ENCODE measurements at places on chromosomes 13 and 19.
A peak's percentile ranks its signal among the peaks of the same experiment; 100 is the strongest.

DNA sequence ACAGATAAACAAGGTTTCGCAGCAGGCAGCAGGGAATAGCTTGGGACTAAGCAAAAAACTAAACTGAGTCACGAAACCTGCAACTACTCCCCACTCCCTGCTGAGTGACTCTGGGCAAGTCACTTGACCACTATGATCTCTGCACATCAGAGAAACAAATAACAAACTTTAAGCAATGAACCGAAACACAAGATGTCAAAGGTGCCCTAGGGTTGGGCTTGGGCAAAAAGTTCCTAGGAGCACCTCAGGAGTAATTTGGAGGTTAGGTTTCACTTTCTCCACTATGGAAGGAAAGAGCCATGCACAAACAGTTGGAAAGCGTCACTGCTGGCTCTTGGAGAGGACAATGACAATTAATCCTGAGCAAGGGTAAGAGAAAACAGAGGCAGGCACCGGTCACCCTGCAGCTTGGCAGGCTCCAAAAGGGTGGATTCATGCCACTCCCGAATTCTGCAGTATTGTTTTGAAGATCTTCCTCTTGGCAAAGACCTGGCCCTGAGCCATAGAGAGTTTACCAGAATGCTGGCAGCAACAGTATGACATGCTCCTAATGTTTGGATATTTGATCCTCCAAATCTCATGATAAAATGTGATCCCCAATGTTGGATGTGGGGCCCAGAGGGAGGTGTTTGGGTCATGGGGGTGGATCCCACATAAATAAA is 60.3 kb downstream of the CRYL1 start:
- DNase-seq, result no peak

DNA sequence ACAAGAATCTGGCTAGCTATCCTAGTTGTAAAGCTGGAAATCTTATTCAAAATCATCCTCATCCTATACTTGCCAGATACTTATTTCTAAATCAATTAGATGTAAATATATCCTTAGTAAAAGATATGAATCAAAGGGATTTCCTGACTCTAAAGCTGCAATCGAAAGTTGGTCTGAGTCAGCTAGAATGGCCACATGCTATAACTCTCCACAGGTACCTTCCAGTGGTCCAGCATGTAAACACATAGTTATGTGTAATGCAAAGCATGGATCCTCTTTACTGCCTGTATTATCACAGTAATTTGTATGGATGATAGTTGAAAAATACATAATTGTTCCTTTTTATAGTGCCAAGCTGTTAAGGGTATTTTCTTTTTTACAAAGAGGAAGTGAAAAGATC is 27.4 kb downstream of the SLITRK6 start:
- no peak for DNase-seq

DNA sequence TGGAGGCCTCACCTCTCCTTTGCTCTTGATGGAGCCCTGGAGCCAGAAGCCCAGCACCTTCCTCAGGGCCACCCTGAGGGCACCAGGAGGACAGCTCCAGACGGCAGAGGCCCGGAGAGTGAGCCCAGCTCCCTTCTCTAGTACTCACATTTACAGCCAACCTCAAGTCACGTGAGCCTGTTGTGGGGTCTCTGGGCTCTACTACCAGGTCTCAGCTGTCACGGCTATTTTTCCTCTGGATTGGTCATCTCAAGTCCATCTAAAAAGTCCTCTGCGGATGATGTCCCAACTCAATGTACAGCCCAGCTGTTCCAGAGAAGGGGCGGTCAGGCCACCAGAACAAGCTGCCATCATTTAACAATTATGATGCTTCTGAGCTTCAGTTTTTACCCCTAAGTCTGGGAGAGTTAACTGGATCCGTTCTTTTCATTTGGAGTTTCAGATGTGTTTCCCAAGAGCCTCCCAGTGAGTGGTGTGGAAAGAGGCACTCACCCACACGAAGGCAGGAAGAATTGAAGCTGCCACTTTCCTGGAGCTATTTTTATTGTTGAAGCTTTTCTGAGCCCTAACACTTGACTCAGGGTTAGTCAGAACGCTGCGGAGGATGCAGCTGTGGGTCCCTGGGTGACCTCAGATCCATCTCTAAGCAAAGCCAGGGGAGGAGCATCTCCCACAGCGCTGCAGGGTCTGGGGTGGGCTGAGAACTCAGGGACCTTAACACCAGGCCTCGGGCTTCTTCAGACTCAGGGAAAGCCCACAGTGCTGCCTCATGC is 143.5 kb upstream of the UBL3 start:
- no peak for DNase-seq

DNA sequence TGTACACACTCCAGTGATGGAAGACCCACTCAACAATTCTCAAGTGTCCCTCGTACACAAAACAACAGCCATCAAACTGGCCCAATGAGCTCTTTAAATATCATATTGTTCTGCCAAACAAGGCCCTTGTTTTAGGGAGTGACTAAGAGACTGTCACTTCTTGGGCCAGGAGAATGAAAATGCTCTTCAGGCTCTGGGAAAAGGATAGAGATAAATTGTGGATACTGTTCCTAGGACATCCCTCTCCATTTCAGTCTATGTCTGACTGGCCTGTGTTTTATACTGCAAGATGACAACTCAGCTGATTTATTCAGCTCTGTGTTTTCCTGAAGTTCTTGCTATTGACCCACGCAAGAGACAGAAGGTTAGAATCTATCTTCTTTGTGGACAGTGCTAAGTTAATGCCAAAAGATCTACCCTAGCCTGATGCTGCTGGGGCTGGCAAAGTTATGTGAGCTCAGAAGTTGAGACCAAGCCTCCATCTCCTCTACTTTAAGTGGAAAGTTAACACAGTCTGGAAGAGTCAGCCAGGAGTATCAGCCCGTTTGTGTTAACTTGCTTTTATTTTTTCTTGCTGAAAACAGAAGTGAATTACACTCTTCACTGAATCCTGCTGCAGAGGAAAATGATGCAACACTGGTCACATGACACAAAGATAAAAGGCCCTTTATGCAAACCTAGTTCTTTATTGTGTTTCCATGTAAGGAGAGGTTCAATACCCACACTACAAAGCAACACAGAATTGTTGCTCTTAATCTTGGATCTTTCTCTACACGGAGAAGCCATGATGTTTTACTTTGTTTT is 14.6 kb downstream of the FRY start:
- no peak for DNase-seq

DNA sequence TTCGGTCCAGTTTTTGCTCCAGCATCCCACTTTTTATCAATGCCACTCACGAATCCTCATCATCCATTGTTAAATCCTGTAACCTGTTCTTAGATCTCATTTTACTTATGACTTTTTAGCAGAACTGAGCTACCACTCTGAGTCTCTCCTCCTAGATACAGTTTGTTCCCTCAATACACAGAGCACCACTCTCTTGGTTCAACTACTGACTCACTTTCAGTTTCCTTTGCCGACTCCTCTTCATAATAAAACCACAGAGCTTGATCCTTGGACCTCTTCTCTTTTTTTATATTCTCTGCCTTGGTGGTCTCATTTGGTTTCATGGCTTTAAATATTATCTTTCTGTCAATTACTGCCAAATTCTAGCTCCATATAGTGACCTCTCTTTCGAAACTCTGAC is 150.3 kb downstream of the SLITRK5 start:
- DNase-seq, result no peak

- no peak for DNase-seq
Observed at GRCh38 chr19:42985588-42985987, 40.7 kb downstream of the PSG11 start.

- DNase-seq, result no peak
Observed at GRCh38 chr19:52227196-52227940, 37.5 kb downstream of the PPP2R1A start.

DNA sequence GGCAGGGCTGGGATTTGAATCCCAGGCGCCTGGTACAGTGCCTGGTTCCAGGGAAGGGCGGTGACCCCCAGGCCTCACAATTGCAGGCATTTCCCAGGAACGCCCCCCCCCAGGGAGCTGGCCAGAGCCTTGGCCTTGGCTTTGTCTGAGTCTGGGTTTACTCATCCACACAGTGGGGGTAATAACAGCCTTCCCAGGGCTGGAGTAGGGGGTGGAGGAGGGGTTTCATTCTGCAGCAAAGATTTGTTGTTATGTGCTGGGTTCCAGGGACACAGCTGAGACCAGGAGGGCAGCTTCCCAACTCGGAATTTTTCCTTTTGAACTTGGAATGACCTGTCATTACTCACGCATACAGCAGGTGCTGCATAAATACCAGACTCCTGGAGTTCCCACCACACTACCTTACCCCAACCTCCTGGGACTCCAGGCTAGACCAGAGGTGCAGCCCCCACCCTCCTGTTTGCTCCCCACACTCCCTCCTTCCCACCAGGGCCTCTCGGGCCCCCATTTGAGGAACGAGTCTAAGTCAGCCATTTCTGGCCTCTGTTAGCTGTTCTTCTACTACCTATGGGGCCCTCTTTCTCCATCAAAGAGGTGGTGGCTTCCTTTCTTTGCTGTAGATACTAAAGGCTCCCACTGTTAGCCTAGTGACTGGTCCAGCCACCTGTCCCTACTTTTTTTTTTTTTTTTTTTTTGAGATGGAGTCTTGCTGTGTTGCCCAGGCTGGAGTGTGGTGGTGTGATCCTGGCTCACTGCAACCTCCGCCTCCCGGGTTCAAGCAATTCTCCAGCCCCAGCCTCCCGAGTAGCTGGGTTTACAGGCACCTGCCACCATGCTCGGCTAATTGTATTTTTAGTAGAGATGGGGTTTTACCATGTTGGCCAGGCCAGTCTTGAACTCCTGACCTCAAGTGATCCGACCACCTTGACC is 1.6 kb upstream of the ADAMTS10 start:
- DNase-seq, result no peak

- DNase-seq, result no peak
Observed at GRCh38 chr19:50796128-50796633, 6.0 kb downstream of the ACP4 start.

DNA sequence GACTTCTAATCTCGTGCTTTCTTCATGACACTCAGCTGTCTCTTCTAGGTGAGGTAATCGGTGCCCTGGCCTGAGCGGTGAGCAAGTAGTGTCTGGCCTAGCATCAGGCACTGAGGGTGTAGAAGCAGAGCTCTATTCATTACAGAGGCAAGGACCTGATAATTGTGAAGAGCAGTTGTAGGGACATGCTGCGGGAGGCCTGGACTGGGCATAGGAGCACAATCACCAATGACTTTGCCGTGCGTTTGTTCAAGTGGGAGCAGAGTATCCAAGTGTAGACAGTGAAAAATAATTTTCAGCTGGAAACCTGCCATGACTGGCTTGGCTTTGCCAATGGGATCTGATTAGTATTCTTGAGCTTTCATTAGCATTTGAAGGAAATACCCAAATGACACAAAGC is 32.1 kb upstream of the DCLK1 start:
- no peak for DNase-seq

DNA sequence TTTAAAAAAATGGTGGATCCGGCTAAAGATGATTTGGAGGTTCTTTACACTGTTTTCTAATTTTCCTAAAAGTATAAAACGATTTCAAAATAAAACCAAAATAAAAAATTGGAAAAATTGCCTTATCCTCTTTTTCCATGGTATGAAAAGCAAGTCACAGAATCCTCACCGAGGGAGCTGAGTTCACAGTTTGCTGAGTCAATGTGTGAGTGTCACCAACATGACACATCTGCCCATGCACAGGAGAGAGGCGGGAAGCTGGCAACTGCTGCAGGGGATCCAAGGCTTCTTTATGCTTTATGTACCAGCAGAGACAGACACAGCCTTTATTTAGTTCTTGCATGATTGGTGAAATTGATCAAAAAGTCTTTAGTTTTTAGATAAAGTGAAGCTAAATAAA is 157.8 kb downstream of the TNFSF13B start:
- DNase-seq, result no peak

DNA sequence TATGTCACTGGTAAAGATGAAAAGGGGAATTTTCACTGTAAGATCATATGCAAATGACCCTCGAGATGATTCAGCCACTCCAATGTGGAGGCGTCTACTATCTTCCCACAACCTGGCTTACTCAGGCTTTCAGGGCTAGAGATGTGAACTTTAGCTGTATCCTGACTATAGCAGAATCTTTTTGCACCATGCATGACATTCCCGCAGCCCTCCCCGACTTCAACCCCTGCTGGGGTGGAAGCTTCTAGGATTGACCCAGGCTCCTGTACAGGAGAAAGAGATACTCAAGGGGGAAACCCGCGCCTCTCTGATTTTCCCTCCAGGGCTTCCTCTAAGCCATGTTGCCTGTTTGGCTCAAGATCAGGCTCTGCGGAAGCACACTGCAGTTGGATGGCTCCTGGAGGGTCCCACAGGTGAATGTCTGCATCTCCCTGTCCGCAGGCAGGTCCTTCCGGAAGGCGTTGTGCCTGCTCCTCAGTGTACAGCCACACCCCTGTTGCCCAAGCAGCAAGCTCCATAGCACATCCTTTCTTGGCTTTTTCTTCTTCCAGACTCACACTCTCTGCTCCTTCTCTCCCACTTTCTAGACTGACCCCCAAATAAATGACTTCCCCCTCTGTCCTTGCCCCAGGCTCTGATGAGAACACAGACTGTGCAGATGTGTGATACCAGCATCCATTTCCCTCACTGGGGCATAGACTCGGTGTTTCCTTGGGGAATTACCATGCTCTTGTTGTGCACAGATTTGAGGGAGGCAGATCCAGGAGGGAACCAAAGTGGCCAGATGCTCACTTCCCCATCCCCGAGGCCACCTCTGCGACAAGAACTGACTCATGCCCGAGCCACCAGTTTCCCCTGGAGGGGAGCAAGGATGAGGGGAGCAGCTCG is 29.1 kb upstream of the POP4 start:
- DNase-seq, result no peak

DNA sequence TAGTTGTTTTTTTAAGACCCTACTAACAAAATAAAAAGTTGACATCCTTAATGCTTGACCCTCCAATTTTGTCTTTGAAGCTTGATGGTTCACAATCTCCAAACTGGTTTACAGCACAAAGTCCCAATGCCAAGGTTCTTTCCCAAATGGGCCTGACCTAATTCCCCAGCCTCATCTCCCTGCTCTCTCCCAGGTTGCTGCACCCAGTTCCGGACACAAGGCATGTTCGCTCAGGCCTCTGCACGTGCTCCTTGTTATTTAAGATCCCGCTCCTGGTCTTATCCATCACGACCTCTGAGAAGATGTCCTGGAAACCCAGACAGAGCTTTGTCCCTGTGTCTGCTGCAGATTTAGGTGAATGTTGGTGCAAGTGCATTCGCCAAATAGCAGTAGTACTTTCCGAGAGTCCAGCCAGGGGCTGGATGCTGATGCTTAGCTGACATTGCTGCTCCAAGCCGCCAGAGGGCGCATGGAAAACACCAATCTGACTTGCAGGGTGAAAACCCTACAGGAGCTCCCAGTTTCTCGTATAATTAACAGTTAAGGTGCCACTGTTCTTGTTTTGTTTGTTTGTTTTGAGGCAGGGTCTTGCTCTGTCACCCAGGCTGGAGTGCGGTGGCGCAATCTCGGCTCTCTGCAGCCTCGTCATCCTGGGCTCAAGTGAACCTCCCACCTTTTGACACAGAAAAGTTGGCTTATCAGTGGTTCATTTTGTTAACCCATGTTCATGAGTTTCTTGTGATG is 18.5 kb downstream of the LYPD3 start:
- peak; percentile 59 for DNase-seq

GRCh38 chr13:101394605-101395004 is 21.7 kb downstream of the NALCN start:
- no peak for DNase-seq
